Left lobe of liver (tissue), 2 donors: ENCODE measurements at places on chromosomes 2 and 18. TPM values are rescaled to one million over a fixed set of nuclear protein-coding genes. Genes with fewer than 3 reads are reported as not detected.

DNA sequence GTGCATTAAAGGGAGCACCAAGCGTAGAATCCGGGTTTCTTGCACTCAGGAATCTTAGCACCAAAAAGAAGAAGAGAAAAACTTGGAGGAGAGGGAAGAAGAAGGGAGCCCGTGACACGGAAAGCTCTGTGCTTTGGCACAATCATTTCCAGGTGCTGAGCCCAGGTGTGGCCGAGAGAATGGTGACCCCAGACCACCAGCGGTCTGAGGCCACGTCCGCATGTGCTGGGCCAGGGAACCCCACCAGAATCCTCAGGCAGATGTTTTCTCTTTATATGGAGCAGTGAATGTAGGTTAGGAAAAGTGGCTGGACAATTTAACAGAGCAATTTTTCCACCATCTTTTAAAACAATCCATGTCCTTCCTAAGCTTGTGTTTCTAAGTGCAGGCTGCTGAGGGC, 520.9 kb downstream of the EPHA4 start:
- no peak for DNase-seq

DNA sequence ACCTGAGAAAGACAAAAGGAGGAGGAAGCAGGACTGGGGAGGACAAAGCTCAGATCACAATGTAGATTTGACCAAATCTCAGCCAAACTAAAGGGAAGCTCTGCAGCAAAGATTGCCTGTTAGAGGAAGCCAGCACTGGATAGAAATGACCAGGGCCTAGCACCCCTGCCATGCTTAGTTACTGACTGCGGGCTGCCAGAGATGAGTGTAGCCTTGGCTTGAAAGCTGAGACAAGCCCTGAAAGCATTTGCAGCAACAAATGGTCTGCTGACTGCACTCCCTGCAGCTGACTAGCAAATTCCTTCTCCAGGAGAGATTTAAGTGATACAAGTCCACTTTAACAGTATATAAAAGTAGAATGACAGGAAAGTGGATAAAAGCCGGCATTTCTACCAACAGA, 140.9 kb upstream of the CRIM1 start:
- no peak for DNase-seq

DNA sequence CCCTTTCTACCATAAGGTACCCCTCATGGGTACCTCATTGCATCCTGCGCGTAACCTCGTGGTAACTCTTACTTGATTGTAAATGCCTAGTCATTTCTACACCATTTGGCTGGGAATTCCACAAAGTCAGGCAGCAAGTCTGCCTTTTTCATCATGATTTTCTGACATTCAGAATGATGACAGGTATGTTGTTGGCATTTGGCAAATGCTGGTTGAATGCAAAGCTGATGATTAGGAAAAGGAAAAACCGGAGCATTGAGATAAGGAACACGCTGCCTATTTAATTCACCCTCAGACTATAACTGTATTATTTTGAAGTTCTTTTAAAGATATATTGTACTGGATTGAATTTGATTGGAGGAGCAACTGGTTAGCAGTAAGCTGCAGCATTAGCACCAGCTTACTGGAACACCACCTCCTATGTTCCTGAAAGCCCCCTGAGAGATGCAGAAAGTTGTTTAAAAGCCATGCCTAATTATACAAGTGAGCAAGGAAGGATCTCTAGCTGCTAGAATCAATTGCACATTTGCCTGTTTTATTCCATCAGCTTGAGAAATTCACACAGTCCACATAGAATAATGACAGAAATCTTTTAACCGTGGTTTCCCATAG, 520.1 kb downstream of the LRP1B start:
- DNase-seq, result no peak

DNA sequence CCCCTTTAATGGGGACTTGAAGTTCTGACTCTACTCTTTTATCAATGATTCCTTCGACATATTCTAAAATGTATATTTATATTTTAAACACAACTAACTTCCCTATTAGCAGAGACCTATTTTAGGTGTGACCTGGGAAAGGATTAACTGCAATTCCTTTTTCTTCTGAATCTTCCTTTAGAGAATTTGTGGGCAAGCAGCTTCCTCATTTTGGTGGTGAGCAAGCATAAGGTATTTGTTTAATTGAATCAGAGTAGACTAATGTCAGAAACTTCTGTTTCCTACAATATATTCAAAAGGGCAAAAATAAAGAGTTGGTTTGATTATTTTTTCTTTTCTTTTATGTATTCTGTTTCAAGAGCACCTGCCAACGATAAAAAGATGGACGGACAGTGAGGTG, 237.0 kb downstream of the IKZF2 start:
- no peak for DNase-seq

DNA sequence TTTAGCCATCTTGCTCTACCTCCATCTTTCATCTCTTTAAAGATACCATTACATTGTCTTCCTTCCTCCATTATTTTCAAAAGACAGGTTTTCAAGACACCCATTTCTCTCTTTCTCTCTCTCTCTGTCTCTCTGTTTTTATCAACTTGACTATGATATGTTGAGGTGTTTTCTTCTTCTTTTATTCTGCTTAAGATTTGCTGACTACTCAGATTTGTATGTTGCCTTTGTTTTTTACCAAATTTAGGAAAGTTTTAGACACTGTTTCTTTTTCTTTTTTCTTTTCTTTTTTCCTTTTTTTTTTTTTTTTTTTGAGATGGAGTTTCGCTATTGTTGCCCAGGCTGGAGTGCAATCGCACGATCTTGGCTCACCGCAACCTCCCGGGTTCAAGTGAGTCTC, 647.5 kb upstream of the VRK2 start:
- no peak for DNase-seq

DNA sequence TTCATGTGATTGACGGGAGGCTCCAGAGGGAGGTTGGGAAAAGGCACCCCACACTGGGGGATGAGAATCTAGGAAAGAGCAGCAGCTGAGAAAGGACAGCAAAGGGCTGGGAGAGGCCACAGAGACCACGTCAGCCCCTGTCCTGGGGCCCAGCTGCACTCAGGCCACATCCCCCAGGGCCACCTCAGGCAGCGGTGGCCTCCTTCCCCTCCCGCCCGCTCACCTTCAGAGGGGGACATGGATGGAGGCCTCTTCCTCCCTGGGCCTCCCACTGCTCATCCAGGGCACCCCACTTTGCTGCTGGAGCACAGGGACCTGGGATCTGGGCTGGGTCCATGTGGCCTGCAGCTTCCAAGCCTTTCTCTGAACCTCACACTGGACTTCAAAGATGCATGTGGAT, 199.8 kb upstream of the HDAC4 start:
- DNase-seq, result peak; percentile 28

GRCh38 chr2:235623111-235623510, 129.3 kb downstream of the AGAP1 start:
- no peak for DNase-seq

SH3YL1 gene
- 7.3 TPM for total RNA-seq

- peak; percentile 87 for DNase-seq
These were observed at the start of gene MGAT4A for GRCh38 chr2:98731041-98731893. TSS of gene MGAT4A (minus strand) at chr2:98731132. CDS start at chr2:98726332, 4,800 bp downstream.

LINC00305 gene
- not detected for total RNA-seq

GRCh38 chr2:39875182-39875913, 96.3 kb upstream of the THUMPD2 start:
- DNase-seq, result no peak

ZDBF2 gene
- 4.5 TPM for total RNA-seq

DNA sequence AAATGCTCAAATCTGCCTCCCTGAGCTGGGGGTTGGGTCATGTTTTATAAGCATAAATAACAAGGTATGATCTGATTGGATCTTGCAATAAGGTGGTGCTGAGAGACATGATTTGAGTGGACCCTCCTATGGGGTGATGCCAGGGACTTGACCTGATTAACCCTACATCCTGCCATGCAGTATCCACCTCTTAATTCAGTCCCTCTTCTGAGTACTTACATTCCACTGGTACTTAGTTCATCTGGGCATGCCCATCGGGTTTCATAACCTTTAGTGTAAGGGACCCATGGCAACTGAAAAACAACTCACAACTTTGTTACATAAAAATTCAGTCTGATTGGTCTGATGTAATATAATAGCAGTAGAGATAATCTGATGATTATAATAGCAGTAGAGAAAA, 397.9 kb upstream of the HNMT start:
- DNase-seq, result no peak

- DNase-seq, result no peak
These were observed 1096.6 kb downstream of the TSN start for GRCh38 chr2:122851972-122852531.

DNA sequence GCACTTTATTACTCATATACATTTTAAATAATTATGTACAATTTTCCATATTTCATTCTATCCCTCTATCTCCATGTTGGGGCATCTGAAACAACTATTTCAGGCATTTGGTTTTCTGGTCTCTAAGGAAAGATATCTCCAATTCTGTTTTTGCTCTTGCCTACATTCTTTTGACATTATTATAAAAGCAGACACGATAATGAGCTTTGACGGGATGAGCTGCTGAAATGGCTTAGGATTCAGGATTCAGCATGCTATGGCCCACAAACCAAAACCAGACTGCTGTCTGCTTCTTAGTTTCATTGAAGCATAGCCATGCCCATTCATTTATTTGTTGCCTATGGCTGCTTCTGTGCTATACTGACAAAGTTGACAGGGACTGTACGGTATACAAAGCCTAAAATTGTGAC, 42.7 kb upstream of the GLS start:
- no peak for DNase-seq

GPR155 gene
- total RNA-seq, result 9.3 TPM

DNA sequence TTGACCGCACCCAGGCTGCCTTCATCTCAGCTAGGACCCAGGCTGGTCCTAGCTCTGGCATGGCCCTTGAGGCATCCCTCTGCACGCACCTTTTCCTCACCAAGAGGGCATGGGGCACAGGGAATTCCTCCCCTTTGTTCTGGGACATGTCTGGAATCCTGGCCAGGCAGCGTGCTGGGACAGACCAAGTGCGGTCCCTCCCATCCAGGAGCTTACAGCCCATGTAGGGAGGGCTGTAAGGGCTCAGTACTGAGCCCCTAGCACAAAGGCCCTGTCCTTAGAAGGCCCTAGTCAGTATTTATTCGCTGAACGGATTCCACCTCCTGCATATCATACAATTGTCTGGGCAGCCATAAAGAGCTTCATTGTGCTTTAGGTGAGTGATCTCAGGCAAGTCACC, 3.0 kb downstream of the TMEM37 start:
- no peak for DNase-seq

- no peak for DNase-seq
These were observed 8.2 kb upstream of the DAPL1 start for GRCh38 chr2:158786897-158787296.

DNA sequence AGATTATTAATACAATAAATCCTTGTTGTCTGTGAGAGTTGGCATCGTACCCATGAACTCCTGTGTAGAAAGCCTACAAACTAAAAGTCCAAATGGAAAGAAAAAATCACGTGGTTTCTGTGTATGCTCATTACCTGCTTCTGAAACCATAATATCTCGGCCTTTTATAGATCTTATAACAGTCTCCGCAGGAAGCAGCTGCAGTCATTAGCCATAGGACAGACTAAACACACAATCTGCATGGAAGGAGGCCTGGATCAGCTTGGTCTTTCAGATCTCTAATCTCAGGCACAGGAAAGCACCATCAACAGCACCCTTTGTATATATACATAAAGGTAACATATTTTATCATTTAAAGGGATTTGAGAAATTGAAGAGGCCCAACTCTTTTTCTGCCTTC, 508.9 kb upstream of the TCF4 start:
- DNase-seq, result no peak

LYPD1 gene
- 0.40 TPM for total RNA-seq

GRCh38 chr2:61017003-61017555, 441 bp upstream of the PEX13 start:
- peak; percentile 81 for DNase-seq

GRCh38 chr18:21215490-21215889, 26.5 kb upstream of the GREB1L start:
- no peak for DNase-seq

GREB1 gene
- 22.4 TPM for total RNA-seq

GRCh38 chr2:128666596-128666995, 347.9 kb upstream of the HS6ST1 start:
- DNase-seq, result peak; percentile 16

GRCh38 chr2:225288986-225289385, 110.5 kb upstream of the NYAP2 start:
- no peak for DNase-seq

- DNase-seq, result no peak
These were observed 1000.2 kb downstream of the TDRD15 start for GRCh38 chr2:22124003-22124402.

GRCh38 chr2:6828299-6828584, 37.5 kb downstream of the CMPK2 start:
- DNase-seq, result no peak

NRP2 gene
- total RNA-seq, result 7.7 TPM

GRCh38 chr2:240722796-240723735, 31.4 kb downstream of the AQP12A start:
- DNase-seq, result no peak

DNA sequence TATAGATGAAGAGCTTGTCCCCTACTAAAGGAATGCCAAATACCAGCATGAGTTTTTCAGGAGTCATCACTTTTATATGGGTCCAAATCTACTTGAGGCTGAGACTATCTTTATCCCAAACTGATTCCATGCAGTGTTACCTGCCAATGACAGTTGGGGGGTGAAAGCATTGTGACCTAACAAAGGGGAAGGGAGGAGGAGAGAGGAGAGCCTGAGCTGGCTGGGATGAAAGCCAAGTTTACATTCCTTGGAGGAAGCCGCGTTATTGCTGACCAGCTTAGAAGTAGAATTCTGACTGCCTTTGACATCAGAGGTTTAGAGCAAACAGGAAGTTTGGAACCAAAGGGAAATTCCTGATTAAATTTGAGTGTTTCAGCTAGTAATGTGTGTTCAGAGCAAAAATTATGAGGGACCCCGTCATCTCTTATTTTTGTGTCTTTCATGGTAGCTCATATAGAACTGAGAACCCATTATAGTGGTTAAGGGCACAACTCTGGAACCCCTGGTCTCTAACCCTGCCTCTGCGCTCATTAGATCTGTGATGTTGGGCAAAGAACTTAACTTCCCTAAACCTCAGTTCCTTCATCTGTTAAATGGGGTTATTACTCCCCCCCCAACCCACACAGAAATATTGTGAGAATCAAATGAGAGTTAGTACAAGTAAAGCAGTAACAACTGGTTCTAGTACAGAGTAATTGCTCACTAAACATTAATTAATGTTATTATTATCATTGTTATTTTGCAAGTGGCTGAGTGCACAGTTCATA, 199.3 kb upstream of the EPAS1 start:
- no peak for DNase-seq

- DNase-seq, result no peak
These were observed 678.2 kb upstream of the FSHR start for GRCh38 chr2:49832555-49832954.

- DNase-seq, result no peak
These were observed 36.4 kb downstream of the CACNB4 start for GRCh38 chr2:152062125-152063091.

LIPG gene
- total RNA-seq, result 89.4 TPM

DNA sequence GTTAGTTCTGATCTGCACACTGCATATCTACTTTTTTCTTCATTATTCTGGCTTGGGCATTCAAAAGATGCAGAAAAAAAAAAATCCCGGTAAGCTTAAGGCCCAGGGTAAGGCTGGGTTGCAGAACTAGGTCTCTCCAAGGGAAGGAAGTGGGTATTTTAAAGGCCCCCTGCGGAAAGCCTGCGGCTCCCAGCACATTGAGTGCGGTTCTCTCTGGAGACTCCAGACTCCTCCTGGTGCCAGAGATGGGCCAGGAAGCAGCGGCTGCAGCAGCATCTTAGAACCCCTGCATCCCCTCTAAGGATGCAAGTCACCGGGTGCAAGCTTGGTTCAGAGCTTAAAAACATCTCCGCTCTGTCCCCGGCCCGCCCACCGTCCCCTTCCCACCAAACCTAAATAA, 49.5 kb downstream of the TGIF1 start:
- no peak for DNase-seq
